ENCODE measurements at places on chromosomes 1 and 21.

- DNase-seq, result no peak
These were observed 497.0 kb upstream of the USP24 start for GRCh38 chr1:55712148-55712547.

- DNase-seq, result no peak
These were observed 10.9 kb upstream of the RWDD3 start for GRCh38 chr1:95223110-95223509.

- peak; percentile 53 for DNase-seq
These were observed 66.2 kb upstream of the RNPC3 start for GRCh38 chr1:103459346-103459745.

GRCh38 chr1:177103005-177103852, 61.3 kb downstream of the ASTN1 start:
- peak; percentile 19 for DNase-seq

- DNase-seq, result no peak
These were observed 84.7 kb upstream of the VAMP3 start for GRCh38 chr1:7686301-7686850.

GRCh38 chr1:163712321-163712720, 390.6 kb downstream of the NUF2 start:
- DNase-seq, result no peak

DNA sequence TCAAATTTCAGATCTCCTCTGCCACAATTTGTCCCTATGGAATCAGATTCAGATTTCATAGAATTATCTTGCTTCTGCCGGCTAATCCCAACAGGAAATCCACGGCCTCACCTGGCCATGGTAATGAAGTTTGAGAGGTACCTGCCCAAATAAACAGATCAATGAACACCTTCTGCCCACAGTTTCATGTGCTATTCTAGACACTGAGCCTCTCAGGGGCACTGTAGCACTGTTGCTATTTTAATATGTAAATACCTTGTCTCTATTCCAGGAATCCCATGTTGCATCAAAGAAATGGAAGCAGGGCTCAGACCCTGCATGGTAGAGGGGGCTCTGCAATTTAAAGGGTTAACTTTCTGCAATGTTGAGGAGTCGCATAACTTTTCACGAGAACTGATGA, 593.1 kb downstream of the PTBP2 start:
- DNase-seq, result peak; percentile 16

DNA sequence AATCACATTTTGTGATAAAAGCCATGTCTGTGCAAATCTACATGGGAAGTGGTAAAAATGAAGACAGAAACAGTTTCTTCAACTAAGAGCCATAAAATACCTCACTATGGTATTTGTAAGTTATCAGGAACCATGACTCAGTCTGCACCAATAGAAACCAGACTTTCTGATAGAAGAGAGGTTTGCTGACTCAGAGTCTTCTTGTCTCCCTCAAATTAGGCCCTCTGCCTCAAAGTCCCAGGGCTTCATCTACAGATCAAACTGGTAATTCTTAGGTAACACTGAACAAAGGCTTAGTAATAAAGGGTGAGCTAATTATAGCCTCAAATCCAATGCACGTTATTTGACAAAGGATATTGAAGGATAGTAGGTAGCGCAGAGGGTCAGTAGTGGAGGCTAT, 30.9 kb upstream of the SSX2IP start:
- no peak for DNase-seq

DNA sequence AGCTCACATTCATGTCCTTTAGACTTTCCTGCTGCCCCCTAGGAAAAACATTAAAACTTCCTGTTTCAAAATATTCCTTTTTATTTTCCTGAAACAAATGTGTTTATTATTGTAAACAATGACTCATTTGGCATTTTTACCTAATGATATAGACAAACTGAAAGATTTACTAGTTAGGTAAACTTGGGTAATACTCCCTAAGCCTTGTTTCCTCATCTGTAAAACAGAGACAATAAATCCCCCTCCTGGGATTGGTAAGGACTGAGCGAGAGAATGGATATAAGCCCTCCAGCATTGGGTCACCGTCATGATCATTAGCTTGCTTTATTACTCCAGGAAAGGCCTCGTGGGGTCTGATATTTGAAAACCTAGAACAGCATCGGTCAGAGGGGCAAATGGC, 59.8 kb downstream of the LPAR3 start:
- no peak for DNase-seq

- DNase-seq, result no peak
These were observed 5.1 kb upstream of the OLFML2B start for GRCh38 chr1:162028726-162029125.

DNA sequence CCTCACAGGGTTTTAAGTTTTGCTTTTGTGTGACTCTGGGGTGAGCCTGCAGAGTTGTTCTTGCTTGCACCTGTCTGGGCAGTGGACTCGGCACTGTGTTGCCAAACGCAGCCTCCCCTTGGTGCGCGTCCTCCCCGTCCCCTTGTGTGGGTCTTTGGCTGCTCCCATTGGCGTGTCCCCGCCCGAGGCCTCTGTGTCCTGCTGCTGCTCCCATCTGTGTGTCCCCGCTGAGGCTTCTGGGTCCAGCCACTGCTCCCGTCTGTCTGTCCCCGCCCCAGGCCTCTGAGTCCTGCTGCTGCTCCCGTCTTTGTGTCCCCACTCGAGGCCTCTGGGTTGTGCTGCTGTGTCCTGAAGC, 62.8 kb downstream of the PCNT start:
- DNase-seq, result no peak

- no peak for DNase-seq
These were observed 7.8 kb downstream of the CASZ1 start for GRCh38 chr1:10788592-10789006.

DNA sequence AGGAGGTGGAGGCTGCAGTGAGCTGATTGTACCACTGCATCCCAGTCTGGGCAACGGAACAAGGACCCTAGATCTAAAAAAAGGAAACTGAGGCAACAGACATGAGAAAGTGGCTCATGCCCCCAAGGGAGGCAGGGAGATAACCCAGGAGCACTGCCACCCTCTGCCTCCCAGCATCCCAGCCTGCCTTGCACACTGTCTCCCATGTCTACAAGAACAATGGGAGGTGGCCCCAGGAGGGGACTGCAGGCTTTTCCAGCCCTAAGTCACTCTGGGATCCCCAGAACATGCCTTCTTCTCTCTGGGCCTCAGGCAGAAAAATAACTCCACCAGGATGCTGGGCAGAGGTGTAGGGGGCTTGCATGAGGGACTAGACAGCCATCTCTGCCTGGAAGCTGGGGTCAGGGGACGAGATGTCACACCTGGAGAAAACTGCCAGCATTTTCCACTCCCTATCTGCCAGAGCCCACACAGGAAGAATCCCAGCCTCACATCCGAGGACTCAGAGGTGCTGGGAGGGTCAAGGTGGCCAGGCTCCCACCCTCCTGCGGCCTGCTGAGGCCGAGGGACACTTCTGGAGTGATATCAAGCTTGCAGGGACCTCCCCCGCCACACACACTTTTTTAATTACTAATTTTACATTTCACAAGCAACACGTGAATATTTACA, 21.4 kb downstream of the RUNX3 start:
- no peak for DNase-seq

DNA sequence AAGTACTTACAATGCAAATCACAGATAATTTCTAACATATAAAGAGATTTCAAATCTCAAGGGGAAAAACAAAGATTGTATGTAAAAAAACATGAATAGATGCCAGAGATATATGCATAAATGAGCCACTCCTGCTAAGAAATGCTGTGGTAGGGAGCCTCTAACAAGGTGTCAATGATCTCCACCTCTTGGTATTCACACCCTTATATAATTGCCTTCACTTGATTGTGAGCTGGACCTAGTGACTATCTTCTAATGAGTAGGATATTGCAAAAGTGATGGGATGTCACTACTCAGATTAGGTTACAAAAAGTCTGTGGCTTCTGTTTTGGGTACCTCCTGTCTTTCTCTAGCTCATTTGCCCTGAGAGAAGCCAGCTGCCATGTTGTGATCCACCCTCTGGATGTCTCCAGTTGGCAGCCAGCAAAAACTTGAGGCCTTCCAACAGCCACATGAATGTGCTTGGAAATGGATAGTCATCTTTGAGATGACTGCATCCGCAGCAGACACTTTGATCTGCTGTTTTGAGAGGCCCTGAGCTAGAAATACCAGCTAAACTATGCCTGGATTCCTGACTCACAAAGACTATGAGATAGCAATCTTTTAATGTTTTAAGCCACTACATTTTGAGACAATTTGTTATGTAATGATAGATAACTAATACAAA, 196.1 kb upstream of the FGGY start:
- no peak for DNase-seq

- DNase-seq, result no peak
These were observed 42.4 kb upstream of the TACSTD2 start for GRCh38 chr1:58619286-58620054.

- DNase-seq, result no peak
These were observed 807.3 kb upstream of the RGS18 start for GRCh38 chr1:191350938-191351337.

DNA sequence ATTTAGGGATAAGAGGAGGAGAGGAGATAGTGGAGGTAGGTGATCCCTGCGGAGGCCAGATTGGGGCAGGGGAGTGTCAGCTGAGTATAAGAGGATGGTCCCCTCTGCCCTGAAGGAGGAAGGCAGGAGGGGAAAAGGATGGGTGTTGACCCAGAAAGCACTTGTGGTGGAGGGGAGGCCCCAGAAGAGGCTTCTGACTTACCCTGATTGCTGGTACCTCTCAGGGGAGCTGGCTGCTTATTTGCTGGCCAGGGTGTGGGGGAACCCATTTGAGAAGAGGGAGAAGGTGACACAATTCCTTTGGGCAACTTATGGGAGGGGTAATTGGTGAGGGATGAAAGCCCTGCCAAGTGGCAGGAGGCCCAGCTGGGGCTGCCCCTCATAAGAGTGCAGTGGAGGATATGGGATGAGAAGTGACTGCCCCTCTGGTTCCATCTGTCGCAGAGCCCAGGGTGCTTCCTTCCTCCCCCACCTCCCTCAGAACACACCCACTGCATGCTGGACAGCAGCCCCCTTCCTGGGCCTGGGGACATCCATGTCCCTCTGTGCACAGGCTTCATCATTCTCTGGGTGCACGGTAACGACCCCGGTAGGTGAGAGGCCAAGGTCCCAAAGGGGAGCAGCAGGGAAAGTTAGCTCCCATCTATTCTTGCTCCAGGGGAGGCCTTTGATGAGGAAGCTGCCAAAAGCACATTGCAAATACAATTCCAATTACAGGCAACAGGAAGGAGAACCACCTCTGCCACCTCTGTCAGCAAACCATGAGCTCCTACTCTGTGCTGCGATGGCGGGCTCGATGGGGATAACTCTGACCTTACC, 1.4 kb upstream of the PCSK9 start:
- no peak for DNase-seq

- DNase-seq, result peak; percentile 75
These were observed 23.0 kb upstream of the ZBTB40 start for GRCh38 chr1:22428672-22429071.

DNA sequence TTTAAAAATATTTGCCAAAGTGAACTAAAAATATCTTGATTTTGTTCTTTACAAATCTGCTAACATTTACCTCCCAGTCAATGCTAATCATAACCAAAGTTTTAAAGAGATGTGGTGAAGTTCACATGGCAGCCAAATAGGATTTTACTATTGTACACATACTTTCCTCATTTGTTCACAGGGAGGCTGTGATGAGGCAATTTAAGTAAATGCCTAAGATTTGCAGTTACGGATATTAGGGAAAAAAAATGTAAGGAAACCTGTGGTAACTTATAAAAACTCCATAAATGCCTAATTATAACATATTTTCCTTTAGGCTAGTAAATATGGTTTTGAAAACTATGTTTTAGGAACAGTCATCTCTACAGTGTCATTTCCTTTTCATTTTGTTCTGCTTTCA, 32.4 kb downstream of the RGS5 start:
- DNase-seq, result no peak

DNA sequence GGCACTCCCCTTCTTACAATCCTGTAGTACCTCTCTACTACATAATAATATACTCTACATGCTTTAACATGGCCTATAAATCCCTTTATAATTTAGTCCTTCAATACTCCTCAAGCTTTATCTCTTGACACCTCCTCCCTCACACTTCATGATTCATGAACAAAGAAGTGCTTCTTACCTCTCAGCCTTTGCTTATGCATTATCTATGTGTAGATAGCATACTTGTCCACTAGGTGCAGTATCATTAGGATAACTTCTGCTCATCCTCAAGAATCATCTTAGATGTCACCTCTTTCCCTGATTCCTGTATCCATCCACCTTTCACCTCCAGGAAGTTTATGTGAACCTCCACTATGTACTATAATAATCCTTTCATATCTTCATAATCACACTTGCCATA, 74.4 kb downstream of the COL24A1 start:
- peak; percentile 1 for DNase-seq

DNA sequence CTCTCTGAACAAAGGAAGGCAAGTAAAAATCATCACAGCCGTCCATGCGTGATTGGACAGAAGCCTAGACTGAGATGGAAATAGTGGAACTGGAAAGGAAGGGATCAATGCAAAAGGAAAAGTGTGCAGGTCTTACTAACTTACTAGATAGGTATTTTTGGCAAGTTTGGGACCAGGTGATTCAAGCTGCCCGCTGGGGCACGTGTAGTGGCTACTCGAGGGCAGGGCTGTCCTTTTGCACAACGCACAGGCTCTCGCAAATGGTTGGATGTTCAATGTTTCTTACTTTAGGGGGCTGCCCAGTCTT, 566 bp upstream of the ALG6 start:
- no peak for DNase-seq

- DNase-seq, result no peak
These were observed 297.8 kb downstream of the BRINP3 start for GRCh38 chr1:190179817-190180216.

DNA sequence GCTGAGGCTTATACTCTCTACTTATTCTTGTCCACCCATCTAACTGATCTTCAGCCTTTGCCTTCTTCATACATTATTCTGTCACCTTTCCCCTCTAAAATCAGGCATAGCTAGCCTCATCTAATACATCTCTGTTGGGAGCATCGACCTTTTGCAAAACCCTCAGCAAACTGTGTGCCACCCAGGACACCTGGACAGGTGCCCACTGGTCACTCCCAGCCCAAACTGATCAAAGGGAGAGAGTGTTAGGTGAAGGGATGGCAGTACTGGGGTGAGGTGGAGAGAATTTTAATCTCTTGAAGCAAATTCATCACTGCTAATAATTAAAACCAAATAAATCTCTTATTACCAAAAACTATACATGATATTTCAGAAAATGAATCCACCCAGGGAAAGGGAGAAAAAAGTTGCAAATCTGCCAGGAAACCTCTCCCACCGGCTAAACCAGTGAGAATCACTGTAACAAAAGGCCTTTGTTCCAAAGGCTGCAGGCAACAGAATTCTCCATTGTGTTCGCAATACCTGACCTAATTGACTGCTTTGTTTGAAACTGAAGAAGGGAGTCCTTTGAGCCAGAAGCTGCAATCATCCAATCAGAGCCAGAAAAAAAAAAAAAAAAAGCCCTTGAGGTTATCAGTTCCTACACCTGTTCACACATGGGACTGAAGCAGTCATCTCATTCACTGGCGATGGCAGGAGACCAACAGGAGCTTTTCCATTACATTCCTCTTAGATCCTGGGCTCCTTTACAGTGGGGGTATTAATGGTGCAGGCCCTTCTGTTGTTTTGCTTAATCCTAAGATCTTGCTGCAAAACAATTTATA, 172.6 kb downstream of the APP start:
- peak; percentile 97 for DNase-seq

GRCh38 chr1:92356956-92357355, 58.1 kb downstream of the RPAP2 start:
- DNase-seq, result no peak

Measured in NCI-H526 (cell line).